Putamen (tissue), 1 donor: ENCODE measurements at places on chromosomes 7 and 10.

DNA sequence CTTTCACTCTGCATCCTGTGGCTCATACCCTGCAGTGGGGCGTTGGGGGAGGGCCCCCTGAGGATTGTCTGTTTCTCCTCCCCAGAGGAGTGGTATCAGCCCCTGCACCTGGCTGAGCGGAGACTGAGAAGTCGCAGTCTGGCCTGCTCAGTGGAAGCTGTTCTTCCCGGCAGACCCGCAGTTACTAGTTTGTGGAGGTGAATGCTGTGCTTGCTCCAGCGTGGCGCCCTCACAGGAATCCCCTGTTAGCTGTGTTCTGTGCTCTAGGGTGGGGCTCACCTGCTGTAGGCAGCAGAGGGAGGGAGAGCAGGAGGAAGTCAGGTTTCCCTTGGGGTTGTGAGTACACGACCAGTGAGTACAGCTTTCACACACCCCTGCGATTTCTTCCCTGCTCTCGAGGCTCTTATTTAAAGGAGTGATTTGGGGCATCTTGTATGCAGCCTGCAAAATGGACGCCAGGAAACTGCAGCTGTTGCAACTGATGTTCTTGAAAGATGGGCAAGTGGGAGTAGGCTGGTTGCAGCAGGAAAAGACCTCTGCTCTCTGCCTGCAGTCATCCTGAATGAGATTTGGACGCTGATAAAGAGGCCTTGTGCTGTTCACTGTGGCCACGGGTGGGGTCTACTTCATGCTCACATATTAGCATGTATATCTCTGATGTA is 66.4 kb downstream of the HK1 start:
- DNase-seq = no peak

DNA sequence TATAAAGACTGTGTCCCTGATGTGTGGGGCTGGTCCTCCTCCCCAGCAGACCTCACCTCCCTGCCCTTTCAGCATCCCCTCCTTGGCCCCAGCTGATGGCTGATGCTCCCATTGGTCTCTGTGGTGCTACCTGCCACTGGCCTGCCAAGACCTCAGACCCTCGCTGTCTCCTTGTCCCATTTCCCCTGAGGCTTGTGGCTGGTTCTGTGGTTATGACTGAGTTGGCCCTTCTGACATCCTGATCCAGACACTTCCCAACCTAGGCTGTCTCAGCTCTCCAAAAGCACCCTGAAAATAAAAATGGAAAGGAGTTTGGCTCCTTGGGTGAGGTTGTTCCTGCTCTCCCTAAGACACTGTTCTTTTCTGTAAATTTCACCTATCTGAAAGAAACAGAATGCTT is 214.2 kb downstream of the RPS24 start:
- no peak for DNase-seq

- DNase-seq = no peak
Observed at GRCh38 chr7:84336766-84337165, 142.2 kb upstream of the SEMA3A start.

- peak; percentile 42 for DNase-seq
Observed at GRCh38 chr7:155071916-155072571, 1.9 kb downstream of the HTR5A start.

DNA sequence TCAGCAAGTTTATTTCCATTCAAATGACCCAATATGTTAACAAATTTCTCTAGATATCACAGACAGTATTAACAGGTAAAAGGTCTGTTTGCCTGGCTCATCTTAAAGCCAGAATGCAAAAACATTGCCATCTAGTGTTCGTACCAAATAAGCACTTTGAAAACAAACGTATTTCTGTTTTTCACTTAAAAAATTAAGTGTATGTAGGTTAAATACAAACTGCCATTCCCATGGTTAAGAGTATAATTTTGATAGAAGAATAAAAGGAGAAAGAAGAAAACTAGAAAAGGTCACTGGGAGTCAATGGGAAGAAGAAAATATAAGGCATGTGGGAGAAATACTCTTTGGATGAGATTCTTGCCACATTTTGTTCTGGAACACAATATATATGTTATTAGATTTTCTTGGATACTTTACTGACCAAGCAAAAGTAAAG is 51.0 kb downstream of the ORC5 start:
- DNase-seq = peak; percentile 12

DNA sequence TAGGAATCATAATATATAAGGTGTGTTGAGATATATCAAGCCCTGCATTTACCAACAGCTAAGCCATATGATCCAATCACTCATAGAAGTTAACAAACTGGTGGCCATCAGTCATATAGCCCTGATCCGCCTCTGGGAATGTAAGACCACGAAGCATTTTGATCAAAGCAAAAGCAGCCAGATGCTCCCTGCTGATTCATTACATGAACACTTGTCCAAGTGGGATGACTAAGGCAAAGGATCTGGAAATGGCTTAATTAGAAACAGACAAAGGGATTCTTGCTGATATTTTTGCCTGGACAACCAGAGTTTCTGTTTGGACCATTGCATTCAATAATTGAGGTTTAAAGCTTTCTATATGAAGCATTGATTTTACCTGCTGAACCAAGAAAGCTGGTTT is 535.5 kb downstream of the GPAM start:
- DNase-seq = no peak

DNA sequence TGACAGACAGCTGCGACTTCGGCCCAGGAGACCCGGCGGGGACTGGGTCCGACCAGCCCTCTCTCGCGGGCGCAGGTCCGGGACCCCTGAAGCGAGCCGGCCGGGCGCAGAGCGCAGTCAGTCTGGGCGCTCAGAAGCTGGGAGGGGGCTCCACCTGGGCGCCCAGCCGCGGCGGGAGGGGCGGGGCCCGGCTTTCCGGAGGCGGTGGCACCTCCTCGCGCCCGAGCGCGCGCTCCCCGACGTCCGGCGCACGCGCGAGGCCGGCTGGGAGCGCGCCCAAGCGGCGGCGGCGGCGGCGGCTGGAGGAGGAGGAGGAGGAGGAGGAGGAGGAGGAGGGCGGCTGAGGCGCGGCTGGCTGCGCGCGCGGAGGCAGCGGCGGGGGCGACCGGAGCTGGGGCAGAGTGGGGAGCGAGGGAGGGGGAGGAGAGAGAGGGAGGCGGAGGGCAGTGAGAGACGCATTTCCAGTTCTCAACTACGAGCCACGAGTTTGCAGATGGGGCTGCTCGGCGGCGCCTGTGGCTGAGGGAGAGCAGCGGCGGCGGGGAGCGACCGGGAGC is at the start of gene PALS2:
TSS of gene PALS2 (plus strand) at position 456 of the 557 bp plus-strand sequence. CDS start 50,216 bp downstream, outside the sequence.
- peak; percentile 67 for DNase-seq

DNA sequence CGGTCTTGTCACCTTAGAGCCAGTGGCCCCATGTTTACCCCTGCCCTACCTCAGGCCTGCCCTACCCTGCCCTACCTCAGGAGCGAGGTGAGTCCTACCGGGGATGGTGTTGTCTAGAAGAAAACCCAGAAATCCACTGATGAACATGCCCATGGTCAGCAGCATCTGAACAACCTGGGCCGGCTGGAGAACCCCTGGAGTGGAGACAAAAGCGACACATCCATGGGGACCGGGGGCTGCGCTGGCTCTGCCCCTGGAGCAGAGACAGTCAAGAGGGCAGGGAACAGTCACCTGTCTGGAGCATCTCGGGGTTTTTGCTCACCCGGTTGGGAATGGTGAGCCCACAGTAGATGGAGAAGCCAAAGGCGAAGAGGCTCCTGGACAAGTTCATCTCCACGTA is 36.3 kb downstream of the STRA8 start:
- no peak for DNase-seq

DNA sequence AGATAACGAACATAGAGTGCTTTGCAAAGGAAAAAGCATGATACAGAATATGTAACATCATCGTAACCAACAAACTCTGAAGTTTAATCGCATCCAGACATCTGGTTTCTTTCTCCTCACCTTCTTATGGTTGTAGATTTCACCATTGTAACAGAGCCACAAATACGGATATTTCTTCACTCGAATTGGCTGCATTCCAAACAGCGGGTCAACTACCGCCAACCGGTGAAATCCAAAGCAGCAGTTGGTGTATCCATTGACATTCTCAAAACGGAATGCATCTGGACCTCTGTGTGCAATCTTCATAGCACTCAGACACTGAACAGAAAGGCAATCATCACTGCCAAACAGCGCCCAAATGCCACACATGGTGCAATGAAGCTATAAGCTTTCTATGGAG is 3.4 kb downstream of the ASNS start:
- DNase-seq = no peak

- DNase-seq = no peak
Observed at GRCh38 chr7:64870656-64871055, 32.4 kb upstream of the ZNF273 start.

DNA sequence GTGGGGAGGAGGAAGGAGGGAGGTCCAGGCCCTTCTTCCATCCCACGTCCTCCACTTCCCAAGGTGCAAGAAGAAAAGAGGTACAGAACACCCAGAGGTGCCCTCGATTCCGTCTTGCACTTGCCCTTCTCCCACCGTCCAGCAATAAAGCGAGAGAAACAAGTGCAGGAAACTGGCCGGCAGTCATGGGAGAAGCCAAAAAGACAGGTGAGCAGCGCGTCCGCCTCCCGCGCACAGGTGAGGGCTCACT is 1.3 kb downstream of the C10orf95 start:
- DNase-seq = no peak

DNA sequence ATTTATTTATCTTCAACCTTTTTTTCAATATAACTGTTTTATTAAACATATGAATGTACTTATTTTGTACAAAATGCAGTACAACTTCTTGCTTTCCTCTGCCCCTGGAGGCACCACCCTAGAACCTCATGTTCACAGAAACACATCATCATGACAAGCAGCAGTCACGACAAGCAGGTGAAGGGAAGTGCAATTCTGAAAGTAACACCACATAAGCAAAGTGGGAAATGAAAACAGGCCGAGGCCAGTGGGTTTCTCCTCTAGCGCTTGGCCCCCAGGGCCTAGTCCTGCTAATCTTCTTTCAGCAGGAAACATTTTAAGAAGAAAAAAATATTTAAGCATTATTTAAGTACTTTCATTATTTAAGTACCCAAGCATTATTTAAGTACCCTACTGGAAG is 598.1 kb downstream of the SH2D4B start:
- no peak for DNase-seq

- no peak for DNase-seq
Observed at GRCh38 chr10:52071814-52072213, 242.3 kb upstream of the DKK1 start.

GRCh38 chr7:132520591-132521280 is 55.5 kb downstream of the PLXNA4 start:
- DNase-seq = no peak
